ENCODE measurements at places on chromosomes 16 and 17.

DNA sequence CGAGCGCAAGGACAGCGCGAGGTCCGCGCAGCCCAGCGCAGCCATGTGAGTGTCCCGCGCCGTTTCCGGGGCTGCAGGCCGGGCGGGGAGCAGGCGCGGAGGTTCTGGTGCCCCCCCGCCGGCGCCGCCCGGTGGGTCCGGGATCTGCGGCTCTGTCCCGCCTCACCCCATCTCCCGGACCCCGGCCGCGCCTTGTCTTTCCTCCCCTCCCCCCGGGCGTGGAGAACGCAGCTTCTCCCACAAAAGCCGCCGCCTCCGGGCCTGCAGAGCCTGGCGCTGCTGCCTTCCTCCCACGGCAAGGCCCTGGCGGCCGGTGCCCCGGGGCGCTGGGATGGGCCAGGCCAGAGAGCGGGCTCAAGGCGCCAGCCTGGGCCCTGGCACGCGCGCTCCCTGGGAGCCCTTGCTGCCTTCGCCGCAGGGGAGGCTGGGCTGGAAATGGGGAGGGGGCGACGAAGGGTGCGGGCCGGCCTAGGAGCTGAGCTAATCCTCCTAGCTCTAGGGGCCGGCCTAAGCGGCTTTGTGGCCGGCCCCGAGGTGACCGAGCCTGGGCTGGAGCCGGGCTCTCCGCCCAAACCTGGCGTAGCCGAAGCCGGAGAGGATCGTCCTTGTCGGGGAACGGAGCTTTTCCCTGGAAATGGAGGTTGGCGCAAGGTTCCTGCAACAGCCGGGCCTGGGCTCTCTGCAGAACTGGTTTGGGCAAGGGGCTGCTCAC, 397 bp downstream of the RIPOR1 start:
- no peak for DNase-seq

GRCh38 chr16:57519796-57520360, 16.5 kb downstream of the CCDC102A start:
- peak; percentile 82 for DNase-seq

- DNase-seq = no peak
Measured at GRCh38 chr16:63385714-63386432, 1349.6 kb upstream of the CDH8 start.

- peak; percentile 43 for DNase-seq
Measured at GRCh38 chr17:78315355-78316114, 44.3 kb downstream of the SOCS3 start.

GRCh38 chr16:89010210-89010925, 33.4 kb upstream of the CBFA2T3 start:
- no peak for DNase-seq

GRCh38 chr16:7910116-7910515, 577.5 kb downstream of the RBFOX1 start:
- no peak for DNase-seq

DNA sequence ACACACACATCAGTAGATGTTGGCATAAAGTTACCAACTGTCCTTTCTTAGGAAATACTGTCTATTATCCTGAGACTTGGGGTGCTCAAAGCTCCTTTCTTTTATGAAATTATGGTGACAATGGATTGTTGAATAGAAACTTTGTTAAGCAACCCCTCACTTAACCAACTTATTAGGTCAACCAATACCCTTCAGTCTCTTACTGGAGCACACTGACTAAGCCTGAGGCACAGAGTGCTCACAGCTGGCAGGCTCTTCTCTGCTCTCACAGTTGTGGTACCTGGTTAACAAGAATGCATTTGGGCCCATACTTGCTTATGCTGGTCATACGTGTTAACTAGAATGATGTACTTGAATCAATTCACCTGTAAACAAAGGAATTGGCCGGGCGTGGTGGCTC, 24.8 kb downstream of the CD300LF start:
- DNase-seq = no peak

GRCh38 chr16:51657848-51658247, 506.8 kb upstream of the SALL1 start:
- DNase-seq = no peak

DNA sequence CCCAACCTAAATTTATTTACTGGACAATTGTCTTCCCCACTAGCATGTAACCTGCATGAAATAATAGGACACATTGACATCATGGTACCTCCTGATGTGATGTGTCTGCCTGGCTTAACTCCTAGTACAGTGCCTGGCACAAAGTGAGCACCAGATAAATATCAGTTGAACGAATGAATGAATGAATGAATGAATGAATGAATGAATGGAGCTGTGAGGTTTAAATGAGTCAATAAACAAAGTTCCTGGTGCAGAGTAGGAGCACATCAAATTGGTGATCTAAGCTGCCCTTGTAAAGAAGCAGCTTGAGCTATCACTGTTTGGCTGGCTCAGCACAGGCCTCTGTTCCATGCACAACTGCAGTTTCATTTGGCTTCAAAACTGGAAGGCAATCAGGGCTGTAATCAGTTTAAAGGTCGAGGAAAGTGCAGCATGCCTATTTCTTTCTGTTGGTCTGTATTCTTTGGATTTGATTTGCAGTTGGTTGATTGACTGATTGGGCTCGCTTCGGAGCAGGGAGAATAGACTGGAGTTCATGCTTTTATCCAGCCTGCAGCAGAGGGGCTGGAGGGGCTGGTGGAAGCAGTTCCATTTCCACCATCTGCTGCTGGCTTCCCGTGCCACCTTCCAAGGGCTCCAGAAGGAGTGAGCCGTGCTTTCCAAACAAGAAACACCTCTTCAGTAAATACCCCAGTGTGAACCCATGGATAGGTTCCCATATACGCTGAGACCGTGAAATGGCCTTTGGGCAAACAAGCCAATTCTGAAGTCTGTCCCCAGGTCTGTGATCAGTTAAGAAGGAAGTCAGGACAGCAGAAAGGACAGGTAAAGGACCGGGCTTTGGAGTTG, 54.6 kb downstream of the GPRC5B start:
- no peak for DNase-seq

DNA sequence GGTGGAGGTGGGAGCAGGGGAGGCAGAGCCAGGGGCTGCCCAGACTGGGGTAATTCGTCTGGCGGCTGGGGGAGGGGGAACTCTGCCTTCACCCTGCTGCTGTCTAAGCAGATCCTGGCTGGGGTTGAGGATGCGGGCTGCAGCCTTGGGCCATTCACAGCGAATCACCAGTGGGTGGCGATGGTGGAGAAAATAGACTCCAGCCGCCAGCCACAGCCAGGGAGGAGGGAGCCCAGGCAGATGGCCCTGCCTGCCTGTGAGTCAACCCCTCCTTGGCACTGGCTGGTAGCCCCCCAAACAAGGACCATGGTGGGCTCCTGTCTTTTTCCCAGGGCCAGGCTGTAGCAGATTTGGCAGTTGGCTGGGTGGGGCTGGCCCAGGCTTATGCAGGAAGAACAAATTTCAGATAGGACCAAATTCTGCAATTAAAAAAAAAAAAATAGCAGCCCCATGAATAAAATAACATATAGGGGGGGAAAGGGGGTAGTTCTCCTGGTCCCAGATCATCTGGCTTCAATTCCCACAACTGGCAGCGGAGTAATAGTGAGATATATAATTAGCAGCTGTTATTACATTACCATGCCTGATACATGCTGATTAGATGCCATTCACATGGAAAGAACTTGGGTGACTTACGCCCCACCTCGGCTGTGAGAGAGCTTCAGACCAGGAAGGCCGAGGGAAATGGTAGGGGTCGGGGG, 41.5 kb upstream of the CDH5 start:
- no peak for DNase-seq

GRCh38 chr16:72604375-72604774, 432.4 kb upstream of the PMFBP1 start:
- no peak for DNase-seq

DNA sequence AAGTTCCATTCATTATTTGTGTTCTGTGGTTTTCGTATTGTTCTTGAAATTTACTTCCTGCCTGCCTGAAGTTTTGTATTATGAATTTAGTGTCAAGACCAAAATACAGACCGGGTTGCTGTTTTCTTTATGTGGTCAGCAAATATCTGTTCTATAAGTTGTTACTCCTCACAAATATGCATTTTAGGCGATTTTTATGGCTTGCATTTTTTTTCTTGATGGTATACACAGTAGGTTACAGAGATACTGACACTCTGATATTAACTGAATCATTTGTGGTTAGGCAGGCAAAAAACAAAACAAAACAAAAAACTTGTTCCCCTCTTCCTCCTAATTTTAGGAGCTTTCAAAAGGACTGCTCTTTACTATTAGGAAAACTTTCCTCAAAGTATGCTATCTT, 52.6 kb downstream of the BCAS3 start:
- no peak for DNase-seq

DNA sequence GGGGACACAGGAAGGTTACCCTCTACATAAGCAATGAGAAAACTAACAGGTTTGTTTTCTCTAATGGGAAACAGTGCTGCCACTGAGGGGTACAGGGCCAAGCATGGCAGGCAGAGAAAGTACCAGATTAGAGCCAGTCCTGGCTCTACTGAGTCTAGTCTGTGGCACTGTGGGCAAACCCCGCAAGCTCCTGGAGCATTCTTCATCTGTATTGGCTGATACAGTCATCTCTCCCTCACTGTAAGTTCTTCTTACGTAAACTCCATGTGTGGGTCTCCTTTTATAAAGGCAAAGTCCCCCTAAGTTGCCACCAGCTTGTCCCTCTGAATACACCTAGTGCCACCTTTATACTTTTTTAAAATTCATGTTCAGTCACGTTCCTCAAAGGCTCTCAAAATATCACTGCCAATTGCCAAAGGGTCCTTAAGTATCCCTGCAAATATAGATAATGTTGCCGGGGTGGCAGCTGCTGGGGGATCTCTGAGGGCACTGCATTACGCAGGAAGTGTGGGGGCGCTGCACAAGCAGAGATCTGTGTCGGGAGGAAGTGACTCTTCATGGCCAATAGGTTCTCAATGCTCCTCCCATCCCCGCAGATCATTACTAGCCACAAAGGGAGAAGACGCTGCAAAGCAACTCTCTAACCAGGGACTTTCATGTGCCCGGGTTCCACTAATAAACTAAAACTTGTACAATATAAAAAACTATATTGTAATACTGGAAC, 18.8 kb downstream of the XPO6 start:
- DNase-seq = peak; percentile 74

GRCh38 chr16:76287466-76287865, 10.3 kb downstream of the CNTNAP4 start:
- no peak for DNase-seq

GRCh38 chr16:88638323-88639230, at the start of gene IL17C:
IL17C (plus strand) TSS chr16:88638572; CDS start chr16:88638642, 70 bp downstream.
- DNase-seq = no peak
